LHCN-M2 (cell line): ENCODE measurements at places on chromosomes 12 and 14. TPM values are rescaled to one million over a fixed set of nuclear protein-coding genes. Genes with fewer than 3 reads are reported as not detected.

DNA sequence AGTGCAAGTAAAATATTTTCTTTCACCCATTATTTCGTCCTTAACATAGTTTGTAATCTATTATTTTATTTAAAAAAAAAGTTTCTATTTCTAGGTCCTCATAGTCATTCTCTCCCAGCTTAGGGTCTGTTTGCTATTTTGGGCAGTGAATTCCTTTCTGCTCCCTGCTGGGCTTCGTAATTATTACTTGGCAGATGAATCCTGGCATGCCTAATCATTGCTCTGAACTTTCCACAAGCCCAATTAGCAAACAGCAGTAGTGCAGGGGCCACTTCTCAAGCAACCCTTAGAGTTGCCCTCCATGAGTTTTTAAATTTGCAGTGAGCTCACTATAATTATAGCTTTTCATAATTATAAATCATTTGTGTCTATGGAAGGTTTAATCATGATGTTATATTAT lies 1378.3 kb upstream of the SEL1L start:
- DNase-seq, result no peak

- no peak for DNase-seq
Measured at GRCh38 chr12:62252576-62252975, 7.6 kb upstream of the USP15 start.

DNA sequence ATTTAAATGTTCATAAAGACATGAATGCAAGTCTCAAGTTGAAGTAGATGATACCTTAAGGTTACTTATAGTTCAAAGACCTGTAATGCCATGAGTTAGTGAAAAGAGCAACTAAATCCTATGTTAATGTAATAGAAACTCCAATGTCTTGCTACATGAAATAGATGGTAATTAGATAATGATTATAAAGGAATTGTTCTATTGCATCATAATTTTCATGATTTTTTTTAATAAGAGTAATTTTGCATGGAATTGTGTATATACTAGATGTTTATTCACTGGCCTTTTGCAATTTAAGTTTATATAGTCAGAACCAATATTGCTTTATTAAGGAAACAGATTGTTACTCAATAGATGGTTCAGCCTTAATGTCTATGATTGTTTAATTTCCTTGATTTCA lies 115.5 kb upstream of the SYT10 start:
- no peak for DNase-seq

GRCh38 chr12:103530307-103531066 lies 34.7 kb upstream of the C12orf42 start:
- DNase-seq, result no peak

DNA sequence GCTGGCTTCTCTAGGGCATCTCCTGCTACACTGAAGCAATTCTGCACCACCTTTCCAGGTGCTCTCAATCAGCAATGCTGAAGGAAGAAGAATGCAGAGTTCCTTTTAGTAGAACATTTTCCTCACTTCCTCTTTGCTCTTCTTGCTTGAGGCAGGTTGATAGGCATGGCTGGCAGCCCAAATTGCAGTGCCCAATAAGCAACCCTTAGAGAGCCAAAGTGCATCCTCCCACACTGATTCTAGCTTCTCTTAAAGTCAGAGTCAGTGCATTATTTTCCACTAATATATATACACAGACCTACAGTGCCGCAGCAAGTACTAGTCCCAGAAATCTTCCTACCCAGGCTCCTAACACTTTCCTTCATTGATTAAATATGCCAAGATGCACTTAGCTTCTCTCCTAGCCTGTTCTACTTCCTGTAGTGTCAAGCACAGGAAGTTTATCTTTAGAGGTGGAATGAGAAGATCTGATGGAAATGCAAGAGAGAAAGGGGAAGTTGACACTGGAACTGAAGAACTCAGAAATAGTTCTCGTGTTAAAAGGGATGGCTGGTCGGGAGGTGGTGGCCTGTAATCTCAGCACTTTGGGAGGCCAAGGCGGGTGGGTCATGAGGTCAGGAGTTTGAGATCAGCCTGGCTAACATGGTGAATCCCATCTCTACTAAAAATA lies 132.7 kb downstream of the SSPN start:
- no peak for DNase-seq

GRCh38 chr12:91889059-91889458 lies 256.6 kb downstream of the BTG1 start:
- DNase-seq, result no peak

- DNase-seq, result no peak
Measured at GRCh38 chr12:75976113-75976512, 55.5 kb downstream of the PHLDA1 start.

DNA sequence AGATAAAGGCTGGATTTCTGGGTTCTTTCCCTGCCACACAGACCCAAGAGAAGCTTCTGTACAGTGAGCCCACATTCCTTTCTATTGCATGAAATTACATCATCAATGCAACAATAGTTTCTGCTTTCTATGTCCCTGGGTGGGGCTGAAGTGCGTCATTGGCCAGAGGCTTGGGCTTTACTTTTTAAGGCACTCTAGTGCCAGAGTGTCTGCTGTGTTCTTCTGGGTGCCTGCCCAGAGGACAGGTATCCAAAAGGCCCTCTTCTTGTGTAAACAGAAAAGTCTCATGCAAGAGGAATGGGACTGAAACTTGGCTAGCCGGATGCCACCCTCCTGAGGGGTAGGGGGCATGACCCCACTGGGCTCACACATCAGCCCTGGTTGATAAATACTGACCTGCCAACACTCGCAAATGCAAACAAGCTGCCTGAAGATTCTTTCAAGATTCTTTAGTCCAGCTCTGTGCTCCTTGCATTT lies 5.9 kb downstream of the KRT86 start:
- DNase-seq, result peak; percentile 76

- no peak for DNase-seq
Measured at GRCh38 chr12:116053479-116054200, 223.9 kb downstream of the MED13L start.

DNA sequence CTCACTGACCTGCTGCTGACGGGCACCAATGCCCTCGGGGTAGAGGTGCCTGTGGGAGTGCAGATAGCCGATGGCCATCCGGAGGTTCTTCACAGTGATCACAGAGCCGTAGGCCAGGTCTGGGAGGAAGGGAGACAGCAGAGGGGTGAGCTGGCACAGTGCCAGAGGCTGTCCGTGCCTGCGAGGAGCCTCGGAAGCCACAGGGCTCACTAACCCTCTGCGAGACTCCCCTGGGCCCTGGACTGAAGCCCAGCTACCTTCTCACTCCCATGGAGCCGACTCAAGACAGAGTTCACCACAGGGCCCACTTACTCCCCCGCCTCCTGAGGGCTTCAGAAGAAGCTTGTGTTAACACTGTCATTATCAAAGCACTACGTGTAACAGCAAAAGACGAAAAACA lies 24.5 kb downstream of the POMT2 start:
- no peak for DNase-seq

- DNase-seq, result no peak
Measured at GRCh38 chr12:86275356-86275755, 19.2 kb upstream of the MGAT4C start.

- no peak for DNase-seq
Measured at GRCh38 chr12:9674226-9674590, 4.7 kb downstream of the CLEC2D start.

GRCh38 chr12:9169979-9170634 lies 38.1 kb downstream of the PZP start:
- DNase-seq, result no peak

Gene CHGA
- total RNA-seq, result not detected in 2 replicates

- DNase-seq, result no peak
Measured at GRCh38 chr14:71382315-71382714, 475.1 kb downstream of the PCNX1 start.

Gene TMEM132C
- not detected in 2 replicates for total RNA-seq

- DNase-seq, result no peak
Measured at GRCh38 chr12:3827301-3828000, 45.7 kb downstream of the PARP11 start.

Gene PLCZ1
- total RNA-seq, result not detected in 2 replicates
